Stimulated activated CD8-positive, alpha-beta memory T cell treated with anti-CD3 and anti-CD28 coated beads, Interleukin-4, amount 100 ng/mL, for 4 hours (primary cell): ENCODE measurements at places on chromosomes 3 and 15.

GRCh38 chr3:182626484-182627467 lies 166.5 kb upstream of the ATP11B start:
- DNase-seq: no peak

DNA sequence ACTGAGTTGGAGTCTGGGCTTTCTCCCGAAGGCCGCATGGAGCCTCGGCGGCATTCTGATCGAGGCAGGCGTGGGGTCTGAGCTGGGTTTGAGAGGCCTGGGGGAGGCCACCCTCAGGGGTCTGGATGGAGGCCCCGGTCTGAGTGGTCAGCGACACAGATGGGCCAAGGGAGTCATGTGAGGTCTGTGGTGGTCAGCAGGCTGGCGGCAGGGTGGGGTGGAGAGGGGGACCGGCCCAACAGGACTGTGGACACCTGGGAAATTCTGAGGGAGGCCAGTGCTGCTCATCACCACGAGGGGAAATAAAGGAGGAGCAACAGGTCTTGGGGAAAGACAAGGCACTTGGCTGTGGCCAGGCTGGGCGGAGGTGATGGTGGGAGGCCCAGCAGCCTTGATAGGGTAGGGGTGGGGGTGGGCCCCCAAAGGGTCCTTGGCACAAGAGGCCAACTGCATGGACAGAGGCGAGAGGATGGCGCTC lies 16.2 kb downstream of the CTSH start:
- DNase-seq: no peak

- no peak for DNase-seq
Measured at GRCh38 chr15:69659454-69660050, 206.9 kb downstream of the RPLP1 start.

DNA sequence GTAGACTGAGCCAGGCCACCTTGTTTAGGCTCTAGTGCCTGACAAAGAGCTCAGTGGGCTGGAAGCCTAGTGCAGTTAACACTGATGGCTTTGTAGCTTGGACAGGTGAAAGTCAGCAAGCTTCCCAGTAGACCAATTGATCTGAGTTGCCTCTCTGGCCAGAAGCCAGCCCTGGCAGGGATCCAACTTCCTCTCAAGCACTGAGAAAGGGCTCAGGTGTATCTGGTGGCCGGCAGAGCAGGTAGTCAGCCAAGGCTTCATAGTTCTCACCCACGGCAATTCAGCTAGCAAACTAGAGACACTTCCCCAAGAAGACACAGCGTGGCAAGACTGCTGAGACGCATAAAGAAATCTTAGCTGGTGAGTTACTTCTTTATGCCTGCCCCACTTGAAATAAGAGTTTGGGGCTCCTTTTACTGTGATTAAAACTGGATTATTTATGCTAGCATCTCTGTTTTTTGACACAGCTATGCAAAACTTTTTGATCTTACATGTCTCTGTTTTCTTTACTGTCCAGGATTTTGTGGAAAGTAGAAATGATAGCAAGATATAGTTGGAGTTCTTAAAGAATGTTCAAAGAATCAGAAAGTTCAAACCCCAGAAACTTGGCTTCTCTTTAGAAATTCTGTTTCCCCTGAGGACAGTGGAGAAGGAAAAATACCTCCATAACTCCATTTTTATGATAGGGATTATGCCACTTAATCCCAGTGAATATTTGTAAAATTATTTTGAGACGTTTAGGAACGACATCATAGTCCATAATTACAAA lies 8.4 kb upstream of the CA12 start:
- no peak for DNase-seq

DNA sequence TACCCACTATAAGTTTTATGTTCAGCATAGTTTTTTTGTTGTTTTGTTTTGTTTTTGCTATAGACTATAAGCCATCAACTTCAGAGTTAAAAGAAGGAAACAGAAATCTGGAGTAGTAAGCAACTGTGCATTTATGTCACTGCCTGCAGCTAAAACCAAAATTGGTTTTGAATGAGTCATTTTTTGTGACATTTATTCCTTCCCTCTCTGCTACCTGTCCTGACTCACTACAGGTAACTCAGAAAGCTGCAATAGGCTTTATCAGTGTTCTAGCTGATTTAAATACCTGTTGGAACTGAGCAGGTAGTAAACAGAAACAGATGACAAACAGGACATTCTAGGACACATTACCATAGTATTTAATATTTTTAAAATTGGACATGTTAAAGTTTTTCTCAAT lies 393.3 kb upstream of the WNT5A start:
- no peak for DNase-seq

GRCh38 chr3:35832140-35832571 lies 192.8 kb downstream of the ARPP21 start:
- no peak for DNase-seq

- DNase-seq: no peak
Measured at GRCh38 chr3:52712291-52713212, 6.6 kb downstream of the SPCS1 start.

GRCh38 chr15:48800811-48801455 lies 9.9 kb downstream of the CEP152 start:
- DNase-seq: no peak

- DNase-seq: no peak
Measured at GRCh38 chr3:181913254-181913653, 201.5 kb downstream of the SOX2 start.

- DNase-seq: no peak
Measured at GRCh38 chr3:171276923-171277322, 183.3 kb downstream of the TNIK start.

DNA sequence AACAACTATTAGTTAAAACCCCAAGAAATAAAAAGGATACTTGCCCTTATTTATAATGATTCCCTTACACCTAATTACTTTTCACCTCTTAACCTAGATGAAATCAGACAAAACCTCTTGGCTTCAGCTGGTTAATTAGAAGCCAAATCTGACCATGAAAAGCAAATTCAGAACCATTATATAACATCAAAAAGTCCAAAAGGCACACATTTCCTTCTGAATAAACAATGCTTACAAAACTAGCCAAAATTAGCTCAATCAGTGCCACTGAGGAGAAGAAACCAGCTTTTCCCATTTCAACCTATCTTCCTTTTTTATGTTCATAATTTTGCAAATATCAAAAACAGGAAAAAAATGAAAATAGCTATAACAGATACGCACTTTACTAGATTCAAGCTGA lies 3.2 kb downstream of the EHHADH start:
- DNase-seq: no peak

- no peak for DNase-seq
Measured at GRCh38 chr3:99938270-99938911, 120.7 kb downstream of the CMSS1 start.

GRCh38 chr3:98583766-98584165 lies 9.6 kb downstream of the CPOX start:
- DNase-seq: no peak

- no peak for DNase-seq
Measured at GRCh38 chr3:184676927-184677326, 34.9 kb downstream of the MAGEF1 start.

DNA sequence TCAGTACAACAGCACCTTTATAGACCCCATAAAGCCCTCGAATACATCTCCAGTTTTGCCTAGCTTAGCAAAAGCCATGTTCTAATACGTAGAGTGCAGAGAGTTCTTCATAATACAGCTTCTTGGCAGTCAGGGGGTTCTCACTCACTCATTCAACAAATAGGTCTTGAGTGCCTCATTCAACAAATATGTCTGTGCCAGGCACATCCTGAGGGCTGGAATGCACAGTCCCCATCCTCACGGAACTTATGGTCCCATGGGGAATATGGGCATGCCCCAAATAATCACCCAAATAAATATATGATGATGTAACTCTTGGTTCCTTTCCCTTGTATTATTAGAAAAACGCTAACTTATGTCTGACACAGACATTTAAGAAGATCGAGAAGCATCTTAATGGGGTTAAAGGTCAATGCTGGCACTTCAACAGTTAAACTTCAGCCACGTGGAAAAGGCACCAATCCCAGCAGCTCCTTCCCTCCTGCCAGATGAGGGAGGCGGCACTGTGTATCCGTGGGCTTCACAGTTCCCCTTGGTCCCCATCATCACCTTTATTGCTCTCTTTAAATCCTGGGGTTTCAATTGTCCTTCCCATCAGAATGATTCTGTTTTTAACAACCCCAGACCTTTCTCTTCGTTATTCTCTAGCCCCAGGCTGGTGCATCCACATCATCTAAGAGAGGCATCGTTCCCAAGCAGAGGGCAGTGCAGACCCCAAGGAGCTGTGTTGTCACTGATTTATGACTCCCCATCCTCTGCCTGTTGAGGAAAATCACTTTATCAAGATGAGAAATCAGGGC lies 18.9 kb upstream of the SEMA5B start:
- no peak for DNase-seq

DNA sequence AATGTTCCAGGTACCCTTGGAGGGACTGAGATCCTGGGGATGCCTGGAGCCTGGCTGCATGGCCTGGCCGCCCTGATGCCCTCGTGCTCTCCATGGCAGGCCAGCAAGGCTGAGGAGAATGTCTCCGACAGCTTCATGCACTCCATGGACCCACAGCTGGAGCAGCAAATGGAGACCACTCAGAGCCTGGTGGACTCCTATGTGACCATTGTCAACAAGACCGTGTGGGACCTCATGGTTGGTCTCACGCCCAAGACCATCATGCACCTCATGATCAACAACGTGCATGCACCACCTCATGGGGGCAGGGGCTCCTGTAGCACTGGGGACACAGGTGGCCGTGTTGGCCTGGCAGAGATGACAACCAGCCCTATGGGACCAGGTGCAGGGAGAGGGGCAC lies 19.7 kb downstream of the GOLGA6A start:
- DNase-seq: no peak

DNA sequence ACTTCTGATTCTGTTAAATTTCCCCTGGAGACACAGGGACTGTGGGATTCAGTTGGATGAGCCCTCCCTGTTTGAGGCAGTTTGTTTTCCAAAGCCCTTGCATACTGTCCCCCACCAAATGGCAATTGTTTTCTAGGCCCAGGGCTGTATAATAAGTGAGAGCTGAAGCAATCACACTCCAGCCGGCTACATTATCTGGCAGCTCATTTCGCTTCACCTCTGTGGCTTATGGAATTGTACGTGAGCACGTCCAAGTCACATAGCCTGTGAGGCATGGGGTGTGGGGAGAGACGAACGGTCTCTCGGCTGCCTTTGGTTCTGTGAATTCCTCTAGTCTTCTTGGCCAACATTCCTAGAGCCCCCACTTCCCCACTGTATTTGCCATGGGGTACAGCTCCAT lies 10.7 kb downstream of the RBP2 start:
- DNase-seq: no peak
